Left renal cortex interstitium (tissue), 4 donors: ENCODE measurements at places on chromosomes 2 and 18. TPM values are rescaled to one million over a fixed set of nuclear protein-coding genes. Genes with fewer than 3 reads are reported as not detected.
A peak's percentile ranks its signal among the peaks of the same experiment; 100 is the strongest.

- DNase-seq: peak; percentile 6
Measured at GRCh38 chr2:183665425-183665824, 541.2 kb downstream of the NUP35 start.

The CYP27C1 gene
- polyA plus RNA-seq: 6.6 TPM

GRCh38 chr2:69911985-69912563 is 2.8 kb upstream of the MXD1 start:
- no peak for DNase-seq

The UXS1 gene
- 76.2 TPM for polyA plus RNA-seq

GRCh38 chr2:152099367-152100050 is 665 bp upstream of the CACNB4 start:
- no peak for DNase-seq
